ENCODE measurements at places on chromosomes 1 and 21.

DNA sequence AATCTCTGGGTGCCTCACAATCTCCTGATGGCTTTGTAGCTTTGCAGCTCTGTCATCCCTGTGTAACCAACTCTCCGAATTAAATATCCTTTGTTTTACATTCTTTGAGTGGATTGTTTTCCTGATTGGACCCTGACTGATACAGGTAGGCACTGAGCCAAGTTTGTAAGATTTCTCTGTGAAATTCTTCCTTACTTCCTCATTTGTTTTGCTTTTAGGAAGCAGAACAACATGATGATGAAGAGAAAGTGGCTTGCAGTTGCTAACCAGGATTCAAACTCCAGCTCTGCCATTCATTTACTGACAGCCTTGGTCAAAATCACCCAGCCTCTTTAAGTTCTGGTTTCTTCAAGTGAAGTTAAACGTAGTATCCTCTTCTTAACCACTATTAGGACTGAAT lies 452.3 kb downstream of the OMA1 start:
- DNase-seq: no peak

- DNase-seq: no peak
Observed at GRCh38 chr1:231242516-231243198, 1.6 kb downstream of the GNPAT start.

GRCh38 chr1:177945943-177946650 lies 23.8 kb downstream of the SEC16B start:
- DNase-seq: no peak

- DNase-seq: no peak
Observed at GRCh38 chr1:11051781-11052511, 4.9 kb upstream of the MASP2 start.

All from cortex of kidney (tissue), 1 donor.